ENCODE measurements at places on chromosomes 6 and 20.

DNA sequence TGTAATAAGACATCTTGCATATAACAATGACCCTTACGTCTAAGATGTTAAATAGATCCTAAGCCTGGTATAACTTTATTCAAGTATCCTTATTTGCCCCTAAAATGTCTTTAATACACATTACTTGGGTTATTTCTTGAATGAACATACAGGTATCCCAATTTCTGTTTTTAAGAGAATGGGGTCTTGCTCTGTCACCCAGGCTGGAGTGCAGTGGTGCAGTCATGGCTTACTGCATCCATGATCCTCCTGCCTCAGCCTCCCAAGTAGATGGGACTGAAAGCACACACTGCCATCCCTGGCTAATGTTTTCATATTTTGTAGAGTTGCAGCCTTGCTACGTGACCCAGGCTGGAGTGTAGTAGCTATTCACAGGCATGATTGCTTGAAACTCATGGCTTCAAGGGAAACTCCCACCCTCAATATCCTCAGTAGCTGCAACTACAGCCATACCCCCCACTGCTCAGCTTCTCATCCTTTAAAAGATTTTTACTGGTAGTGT, 10.4 kb upstream of the ZNFX1 start:
- DNase-seq, result no peak

DNA sequence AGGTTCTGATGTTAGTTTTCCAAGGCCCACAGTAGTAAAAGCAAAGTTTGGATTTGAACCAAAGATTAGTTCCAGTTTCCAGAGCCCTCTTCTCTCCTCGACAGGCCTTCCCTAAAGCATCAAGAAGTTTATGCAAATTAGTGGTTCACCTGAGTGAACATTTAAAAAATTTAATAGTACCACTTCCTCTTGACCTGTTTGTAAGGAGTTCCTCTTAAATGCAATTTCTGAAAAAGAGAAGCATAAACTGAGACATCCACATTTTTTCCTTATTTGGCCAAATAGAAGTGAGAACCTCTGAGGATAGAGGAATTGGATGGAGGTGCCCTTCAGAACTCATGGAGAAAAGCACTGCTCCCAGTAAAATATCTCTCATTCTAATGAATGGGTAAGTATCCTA, 1.2 kb upstream of the DSE start:
- DNase-seq, result no peak

DNA sequence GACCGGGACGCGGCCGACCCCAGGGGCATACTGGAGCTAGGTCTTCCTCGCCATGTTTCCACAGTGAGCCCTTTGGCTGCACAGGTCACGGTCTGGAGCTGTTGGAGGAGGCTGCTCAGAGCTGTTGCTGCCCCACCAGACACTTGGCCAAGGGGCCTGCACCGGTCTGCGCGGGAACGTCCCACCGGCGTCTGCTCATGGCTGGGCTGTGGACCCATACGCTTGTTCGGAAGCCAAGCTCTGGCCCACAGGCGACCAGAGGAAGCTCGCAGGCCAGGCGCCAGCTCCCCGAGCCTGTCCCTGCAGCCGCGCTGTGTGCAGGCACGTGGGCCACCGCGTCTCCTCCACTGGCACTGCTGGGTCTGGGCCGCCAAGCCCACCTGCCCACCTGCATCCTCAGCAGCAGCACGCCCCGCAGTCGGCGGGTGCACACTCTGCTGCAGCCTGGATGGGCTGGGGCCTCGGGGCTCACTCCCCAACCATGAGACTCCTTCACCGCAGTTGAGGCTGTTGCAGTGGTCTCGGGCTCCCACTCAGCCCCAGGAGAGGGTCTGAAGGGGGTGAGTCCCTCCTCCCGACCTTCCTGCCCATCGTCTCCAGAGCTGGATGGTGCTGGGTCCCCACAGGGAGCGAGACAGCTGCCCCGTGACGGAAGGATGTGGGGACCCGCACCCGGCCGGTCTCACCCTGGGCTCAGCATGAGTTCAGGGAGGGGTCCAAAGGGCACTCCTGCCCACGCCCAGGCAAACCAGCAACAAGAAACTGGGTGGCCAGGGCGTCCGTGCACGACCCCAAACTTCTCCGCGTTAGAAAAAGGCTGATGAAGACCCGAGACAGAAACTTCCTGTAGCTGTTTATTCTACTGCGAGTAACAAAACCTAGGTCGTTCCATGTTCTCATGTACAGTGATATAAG, 15.5 kb upstream of the TCFL5 start:
- DNase-seq, result no peak

- no peak for DNase-seq
These were observed 406.1 kb upstream of the HSF2 start for GRCh38 chr6:121993362-121993761.

- DNase-seq, result no peak
These were observed 37.8 kb downstream of the PTPRK start for GRCh38 chr6:128482642-128483041.

GRCh38 chr20:45109634-45110033, 5.3 kb downstream of the WFDC5 start:
- DNase-seq, result no peak

- no peak for DNase-seq
These were observed 124.9 kb upstream of the CST7 start for GRCh38 chr20:24823989-24824693.

DNA sequence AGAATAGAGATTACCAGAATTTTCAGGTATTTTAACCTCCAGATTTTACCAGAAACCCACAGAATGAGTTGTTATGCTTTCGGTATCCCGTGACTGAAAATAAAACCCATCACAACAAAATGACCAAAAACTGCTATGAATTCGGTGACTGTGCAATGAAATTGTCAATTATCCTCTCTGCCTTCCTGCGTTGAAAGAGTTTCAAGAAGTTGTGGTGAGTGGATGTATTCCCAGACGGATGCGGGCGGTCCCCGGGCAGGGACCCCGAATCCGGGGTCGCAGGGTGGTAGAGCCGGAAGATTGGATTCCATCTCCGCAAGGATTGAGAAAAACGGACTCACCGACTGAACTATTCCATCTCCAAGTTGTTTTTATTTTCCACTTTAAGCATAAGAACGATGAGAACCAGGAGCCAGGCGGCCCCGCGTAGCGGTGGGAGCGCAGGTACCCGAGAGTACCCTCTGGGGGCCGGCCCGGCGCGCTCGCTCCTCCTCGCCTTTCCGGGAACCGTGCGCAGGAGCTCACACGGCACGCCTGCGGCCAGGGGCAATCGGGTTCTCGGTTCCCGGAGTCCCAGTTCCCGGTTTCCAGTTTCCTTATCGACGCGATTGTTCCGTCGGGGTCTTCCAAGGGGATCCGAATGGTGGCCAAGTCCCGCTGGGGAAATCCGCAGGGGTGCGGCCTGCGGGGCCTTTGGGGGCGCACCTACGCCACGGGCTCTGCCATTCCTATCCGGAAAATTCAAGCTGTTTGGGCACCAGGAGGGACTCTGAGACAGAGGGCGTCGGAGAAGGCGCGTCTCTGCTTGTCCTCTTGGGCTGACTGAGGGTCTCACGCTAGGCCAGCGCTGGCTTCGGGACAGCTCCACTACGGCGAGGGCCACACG, 104.9 kb upstream of the PRDM1 start:
- DNase-seq, result peak; percentile 78

- no peak for DNase-seq
These were observed 12.8 kb downstream of the MED23 start for GRCh38 chr6:131615275-131615674.

DNA sequence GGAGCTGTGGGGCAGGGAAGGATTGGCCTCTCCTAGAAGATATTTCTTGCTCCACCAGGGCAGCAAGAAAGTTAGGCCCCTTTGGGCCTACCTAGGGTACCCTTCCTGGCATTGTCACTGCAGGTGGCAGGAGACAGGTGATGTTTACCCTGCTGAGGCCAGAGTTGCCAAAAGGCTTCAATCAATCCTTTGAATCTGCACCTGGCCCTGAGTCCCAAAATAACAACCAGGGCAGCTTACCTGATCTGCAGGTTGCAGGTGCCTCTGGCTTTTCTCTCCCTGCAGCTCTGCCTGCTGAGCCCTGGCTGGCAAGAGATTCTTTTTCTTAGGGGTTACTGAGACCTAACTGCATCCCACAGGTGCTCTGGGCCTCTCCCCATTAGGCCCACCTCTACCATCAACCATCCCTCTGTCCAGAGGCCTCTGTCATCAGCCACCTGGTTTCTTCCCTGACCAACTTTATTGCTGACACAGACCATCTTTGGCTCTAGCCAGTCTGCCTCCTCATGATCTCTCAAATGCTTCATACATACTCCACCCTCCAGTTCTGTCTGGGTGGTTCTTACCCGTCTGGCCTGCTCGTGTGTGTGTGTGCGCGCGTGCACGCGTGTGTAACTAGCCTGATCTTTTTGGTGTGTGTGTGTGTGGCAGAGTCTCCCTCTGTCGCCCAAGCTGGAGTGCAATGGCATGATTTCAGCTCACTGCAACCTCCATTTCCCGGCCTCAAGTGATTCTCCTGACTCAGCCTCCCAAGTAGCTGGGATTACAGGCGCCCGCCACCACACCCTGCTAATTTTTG, 13.7 kb downstream of the BCL2L1 start:
- DNase-seq, result no peak

DNA sequence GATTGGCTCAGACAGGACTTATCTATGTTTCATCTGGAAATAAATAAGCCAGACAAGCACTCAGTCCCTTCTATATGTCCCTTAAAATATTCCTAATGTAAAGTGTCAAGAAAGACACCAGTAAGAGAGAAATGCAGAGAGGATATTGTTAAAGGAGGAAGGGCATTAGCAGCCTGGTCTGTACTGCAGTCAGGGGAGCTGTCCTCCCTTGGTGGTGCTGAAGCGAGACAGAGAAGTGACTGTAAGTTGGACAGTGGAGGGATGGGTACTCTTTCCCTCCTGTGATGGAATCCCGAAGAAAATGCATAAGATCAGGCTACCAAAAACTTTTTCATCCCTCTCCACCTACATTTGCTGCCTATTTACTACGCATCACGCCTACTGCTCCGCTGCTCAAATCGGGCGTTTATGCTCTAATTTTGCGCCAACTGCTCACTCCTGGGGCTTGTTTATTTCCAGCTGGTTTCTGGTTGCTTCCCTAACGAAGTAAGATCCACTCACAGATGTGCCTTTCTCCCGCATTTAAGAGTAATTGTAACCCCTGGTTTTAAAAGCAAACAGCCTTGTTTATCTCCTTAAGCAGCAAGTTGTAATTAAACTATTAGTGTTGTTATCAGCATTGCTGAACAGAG, 35.2 kb downstream of the PHACTR1 start:
- DNase-seq, result peak; percentile 62

GRCh38 chr6:166998256-166999144, 697 bp upstream of the CEP43 start:
- DNase-seq, result peak; percentile 55

DNA sequence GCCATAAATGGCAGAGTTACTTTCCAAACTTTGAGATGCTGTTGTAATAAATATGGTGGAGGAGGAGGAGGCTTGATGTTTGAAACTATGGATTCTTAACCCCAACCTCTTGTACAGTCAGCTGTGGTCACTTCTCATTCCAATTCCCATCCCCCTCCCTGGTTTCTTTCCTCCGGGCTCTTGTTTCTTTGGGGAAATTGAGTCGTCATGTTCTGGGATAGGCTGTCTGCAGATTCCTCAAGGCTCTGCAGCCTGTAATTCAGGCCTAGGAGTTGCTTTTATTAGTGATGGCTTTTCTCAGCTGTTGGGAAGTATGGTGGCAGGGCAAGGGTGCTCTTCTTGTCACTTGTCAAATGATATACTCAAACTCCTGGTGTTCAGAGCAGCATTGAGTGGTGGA, 2.6 kb downstream of the PTK7 start:
- no peak for DNase-seq
